ENCODE measurements at places on chromosomes 3 and 15.
A peak's percentile ranks its signal among the peaks of the same experiment; 100 is the strongest.

DNA sequence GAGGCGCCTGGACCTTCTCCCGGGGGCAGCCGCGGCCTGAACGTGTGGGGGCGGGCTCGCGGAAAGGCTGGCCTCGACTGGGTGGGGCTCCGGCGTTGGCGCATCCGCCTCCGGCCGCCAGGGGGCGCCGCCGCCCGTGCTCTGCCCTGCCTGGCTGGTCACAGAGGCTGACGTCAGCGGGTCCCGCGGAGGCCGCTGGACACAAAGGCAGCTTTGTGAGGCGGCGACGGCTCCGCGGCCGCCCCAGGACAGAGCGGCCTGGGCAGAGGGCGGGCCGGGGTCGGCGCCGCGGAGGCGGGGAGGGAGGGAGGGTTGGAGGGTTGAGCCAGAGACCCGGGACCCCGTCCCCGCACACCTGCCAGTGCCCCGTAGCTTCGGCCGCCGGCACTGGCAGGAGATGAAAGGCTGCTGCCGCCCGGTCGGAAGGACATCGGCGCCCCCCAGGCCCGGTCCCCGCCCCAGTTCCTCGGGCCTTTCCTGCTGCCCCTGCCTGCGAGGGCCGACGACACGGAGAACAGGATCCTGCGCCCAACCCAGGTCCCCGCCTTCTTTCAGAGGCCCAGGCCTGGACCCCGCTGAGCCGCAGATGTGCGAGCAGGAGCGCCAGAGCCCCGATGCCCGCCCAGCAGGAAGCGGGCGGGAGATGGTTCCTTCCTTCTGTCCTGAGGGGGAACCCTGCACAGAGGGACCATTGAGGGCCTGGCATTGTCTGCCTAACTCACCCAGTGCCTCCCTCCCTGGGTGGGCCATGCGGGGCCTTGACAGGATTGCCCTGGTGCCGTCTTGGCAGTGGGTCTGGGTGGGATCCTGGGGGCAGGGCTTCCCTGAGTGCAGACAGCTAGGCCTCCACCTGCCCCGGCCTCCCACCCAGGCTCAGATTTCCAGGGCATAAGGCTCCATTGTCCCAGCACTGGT lies 8.7 kb upstream of the SEMA3B start:
- DNase-seq: peak; percentile 92

DNA sequence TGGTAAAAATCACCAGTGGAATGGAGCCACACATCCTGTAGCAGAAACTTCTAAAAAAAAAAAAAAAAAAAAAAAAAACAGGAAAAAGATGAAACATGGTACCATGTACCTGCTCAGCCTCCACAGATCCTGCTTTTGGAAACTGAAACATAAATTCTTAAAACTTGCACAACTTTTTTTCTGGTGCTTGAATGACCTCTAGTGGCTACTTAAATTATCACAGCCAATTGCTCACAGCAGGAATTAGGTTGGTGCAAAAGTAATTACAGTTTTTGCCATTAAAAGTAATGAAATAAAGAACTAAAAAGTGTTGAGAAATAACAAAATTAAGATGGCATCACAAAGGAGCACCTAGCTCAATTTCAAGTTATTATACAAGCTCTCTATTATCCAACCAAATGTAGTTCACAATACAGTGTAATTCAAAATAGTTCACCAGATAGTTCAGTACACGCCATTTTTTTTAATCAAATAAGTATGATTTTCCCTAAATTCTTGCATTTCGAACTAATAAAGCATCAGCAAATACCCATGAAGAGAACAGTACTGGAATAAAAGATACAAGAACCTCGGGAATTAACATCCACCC lies 80.6 kb downstream of the ULK4 start:
- DNase-seq: no peak

DNA sequence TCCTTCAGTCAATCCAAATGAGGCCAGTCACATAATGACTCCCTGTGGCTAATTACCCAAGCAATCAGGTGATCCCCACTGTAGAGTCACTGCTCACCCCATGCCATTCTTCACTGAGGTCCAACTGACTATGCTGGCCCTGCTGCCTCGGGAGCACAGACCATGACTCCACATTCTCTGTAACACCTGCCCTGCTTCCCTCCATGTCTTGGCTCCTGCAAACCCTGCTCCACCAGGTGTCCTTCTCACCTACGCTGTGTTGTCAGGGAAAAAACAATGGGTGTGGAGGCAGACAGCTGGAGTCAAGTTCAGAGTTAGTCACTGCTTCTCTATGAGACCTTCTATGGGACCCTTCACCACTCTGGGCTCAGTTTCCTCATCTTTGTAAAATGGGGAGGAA lies 6.1 kb upstream of the SFMBT1 start:
- DNase-seq: no peak

DNA sequence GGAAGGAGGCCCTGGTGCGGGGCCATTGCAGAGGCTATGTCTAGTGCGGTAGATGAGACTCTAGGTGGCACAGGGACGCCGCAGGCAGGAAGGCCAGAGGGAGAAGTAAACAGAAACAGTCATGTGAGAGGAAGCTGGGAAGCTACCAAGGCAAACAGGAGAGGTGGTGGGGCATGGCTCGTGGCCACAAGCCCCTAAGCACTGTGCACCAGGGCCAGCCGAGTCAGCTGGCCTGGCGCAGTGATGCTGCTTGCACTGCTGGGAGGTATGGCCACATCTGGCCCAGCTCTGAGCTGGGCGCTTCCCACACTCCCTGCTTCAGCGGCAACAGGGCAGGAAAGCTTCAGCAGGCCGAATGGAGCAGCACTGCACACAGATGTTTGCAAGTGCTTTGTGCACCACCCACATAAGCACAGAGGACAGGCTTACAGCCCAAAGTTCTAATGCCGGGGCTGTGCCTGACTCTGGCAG lies 76.6 kb downstream of the SRGAP3 start:
- no peak for DNase-seq

GRCh38 chr3:19070325-19070724 lies 78.0 kb upstream of the KCNH8 start:
- no peak for DNase-seq
